ENCODE measurements at places on chromosomes 5 and 9.

- no peak for DNase-seq
These were observed 137.8 kb downstream of the CEP120 start for GRCh38 chr5:123285122-123286023.

DNA sequence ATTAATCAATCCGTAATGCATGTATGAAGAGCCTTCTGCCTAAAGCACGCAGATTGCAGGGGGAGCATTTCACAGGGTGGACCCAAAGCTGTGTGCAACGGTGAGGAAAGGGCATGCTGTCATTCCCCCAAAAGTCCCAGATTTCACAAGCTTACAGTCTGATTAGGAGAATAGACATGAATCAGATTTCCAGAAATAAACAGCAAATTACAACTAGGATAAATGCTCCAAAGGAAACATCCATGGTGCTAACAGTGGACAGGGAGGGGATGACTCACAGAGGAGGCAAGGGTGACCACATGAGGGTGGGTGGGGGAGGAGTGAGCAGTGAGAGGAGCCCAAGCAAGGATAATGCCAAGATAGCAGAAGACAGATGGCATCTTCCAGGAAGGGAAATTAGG, 258.4 kb upstream of the TAS2R1 start:
- DNase-seq: no peak

DNA sequence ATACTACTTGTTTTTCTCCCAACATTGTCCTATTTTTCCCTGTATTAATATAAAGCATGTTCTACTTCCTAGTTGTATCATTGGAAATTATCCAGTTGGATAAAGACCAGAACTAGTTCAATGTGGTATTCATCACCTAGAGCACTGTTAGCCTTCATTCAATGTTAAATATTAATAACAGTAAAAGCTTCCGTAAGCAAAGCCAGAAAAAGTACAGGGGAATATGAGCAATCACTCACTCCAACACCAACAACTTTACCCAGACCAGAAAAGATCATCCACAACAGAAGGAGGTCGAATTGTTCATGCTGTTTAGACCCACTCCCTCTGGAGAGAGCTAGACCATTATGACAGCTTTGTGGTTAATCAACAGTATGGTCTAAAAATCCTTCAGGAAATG, 728.4 kb downstream of the MAT2B start:
- no peak for DNase-seq

DNA sequence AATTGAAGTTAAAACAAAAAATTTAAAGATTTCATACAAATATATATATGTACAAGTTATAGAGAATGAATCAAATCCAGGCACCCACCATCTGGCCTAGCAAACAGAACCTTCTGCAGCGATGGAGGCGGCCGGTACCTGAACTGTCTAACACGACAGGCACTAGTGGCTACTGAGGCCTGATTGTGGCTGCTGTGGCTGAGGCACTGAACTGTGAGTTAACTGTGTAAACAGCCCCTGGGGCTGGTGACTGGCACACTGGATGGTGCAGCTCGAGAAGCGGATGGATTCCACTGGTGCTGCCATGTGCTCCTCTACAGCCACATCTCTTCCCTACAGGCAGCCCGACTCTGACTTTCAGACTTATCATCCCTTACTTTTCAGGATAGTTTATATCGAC, 82.4 kb downstream of the RAPGEF1 start:
- DNase-seq: no peak

GRCh38 chr9:93480728-93481324, 27.4 kb upstream of the FAM120AOS start:
- DNase-seq: no peak

GRCh38 chr9:128929560-128929959, 8.8 kb downstream of the PHYHD1 start:
- no peak for DNase-seq

- DNase-seq: no peak
These were observed 632.4 kb upstream of the TYRP1 start for GRCh38 chr9:12060811-12061210.

GRCh38 chr5:126015235-126016181, 407.7 kb upstream of the GRAMD2B start:
- no peak for DNase-seq

DNA sequence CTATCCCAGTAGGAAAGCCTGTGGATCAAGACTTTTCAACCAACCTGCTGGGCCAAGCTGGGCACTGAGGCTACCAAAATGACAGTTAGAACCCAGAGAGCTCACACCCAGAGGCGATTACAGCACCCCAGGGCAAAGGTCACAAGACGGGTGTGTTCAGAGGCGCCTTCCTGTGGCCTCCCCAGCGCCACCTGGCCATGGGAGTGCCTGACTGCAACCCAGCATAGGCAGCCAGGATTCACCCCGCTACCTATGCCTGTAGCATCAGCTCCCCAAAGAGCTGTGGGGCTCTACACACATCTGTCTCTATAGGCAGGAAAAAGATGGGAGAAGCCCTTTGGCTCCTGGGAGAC, 33.5 kb downstream of the PDGFRB start:
- peak; percentile 52 for DNase-seq

GRCh38 chr9:131639769-131640437, 94.6 kb downstream of the PRRT1B start:
- DNase-seq: no peak

GRCh38 chr5:65326922-65327321, 154.8 kb downstream of the ADAMTS6 start:
- no peak for DNase-seq

DNA sequence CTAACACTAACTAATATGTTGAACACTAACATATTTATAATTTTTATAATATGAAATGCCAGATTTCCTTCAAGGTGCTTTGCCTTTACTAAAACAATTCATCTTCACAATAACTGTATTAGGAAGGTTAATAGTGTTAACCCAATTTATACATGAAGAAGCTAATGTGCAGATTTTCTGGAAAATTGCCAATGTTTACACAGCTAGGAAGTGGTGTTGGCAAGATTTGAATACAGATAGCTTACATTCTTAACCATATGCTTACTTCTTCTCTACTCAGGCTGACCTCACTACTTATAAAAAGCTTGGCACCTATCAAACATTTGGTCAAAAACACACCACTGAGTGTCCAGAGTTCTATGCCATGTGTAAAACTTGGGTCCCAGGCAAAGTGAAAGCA, 445.4 kb upstream of the ITGA1 start:
- no peak for DNase-seq

- DNase-seq: no peak
These were observed 609.6 kb downstream of the TAF11L14 start for GRCh38 chr5:18243846-18244245.

- DNase-seq: no peak
These were observed 130.0 kb downstream of the LHFPL2 start for GRCh38 chr5:78518365-78519197.

- DNase-seq: peak; percentile 49
These were observed 1.1 kb upstream of the ICE1 start for GRCh38 chr5:5421149-5421960.

GRCh38 chr5:141876628-141877355, 1.4 kb downstream of the PCDH1 start:
- no peak for DNase-seq

- DNase-seq: no peak
These were observed 629.3 kb downstream of the ANXA1 start for GRCh38 chr9:73780916-73781315.

DNA sequence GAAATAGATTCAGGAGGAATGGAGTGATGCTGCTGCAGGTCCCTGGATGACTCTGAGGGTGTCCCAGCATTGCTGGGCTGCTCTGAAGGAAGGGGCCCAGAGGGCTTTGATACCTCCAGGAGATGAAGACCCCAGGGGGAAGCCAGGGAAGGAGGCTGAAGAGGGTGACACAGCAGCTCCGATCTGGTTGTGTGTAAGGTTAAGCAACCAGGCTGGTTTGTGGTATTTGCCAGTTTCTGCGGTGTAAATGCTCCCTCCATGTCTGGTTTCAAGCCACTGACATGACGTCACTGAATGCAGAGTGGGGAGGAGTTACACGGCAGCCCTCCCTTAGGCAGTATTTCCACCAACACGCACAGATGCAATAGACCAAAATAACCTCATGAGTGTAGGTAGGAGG, 40.0 kb upstream of the ORM1 start:
- DNase-seq: no peak

DNA sequence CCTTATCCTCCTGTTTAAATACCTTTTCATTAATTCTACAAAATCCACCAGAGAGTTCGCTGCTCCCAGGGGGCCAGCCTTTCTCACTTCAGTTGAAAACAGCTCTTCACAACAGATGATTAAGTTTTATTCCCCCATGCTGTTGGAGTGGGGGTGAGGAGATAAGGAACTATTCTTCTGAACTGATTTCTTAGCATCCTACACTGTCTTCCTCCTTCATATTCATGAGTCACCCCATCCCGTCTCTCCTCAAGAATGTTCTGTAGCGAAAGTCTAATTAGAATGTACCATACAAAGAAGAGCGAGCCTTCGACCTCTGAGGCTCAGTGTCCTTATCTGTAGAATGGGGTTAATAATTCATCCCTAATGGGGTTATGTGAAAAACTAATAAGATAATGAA, 138.0 kb downstream of the PIK3R1 start:
- no peak for DNase-seq

GRCh38 chr9:110069326-110070248, 138.4 kb downstream of the C9orf152 start:
- DNase-seq: no peak

DNA sequence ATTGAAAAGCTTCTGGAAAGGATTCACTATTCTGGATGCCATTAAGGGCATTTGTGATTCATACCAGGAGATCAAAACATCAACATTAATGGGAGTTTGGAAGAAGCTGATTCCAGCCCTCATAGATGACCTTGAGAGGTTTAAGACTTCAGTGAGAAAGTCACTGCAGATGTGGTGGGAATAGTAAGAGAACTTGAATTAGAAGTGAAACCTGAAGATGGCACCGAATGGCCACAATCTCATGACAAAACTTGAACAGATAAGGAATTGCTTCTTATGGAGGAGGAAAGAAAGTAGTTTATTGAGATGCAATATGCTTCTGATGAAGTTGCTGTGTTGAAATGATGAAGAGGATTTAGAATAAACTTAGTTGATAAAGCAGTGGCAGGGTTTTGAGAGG, 254.6 kb upstream of the SLC24A2 start:
- no peak for DNase-seq

DNA sequence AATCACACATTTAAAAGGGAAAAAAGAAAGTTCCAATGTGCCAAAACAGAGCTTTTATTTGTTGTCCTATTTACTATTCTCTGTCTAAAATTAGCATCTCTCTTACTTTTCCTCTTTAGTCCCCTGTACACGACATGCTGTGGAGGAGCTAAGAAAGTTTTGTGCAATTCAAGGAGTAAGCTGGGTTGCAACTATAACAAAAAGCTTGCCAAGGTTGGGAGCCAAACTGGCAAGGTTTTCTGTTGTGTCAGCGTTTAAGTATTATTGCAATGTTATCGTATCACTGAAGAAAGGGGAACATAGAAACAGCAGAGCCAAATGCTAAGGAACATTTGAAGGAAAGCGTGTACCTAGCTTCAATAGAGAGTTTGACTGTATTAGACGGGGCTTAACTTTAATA, 680.8 kb downstream of the CETN3 start:
- no peak for DNase-seq

DNA sequence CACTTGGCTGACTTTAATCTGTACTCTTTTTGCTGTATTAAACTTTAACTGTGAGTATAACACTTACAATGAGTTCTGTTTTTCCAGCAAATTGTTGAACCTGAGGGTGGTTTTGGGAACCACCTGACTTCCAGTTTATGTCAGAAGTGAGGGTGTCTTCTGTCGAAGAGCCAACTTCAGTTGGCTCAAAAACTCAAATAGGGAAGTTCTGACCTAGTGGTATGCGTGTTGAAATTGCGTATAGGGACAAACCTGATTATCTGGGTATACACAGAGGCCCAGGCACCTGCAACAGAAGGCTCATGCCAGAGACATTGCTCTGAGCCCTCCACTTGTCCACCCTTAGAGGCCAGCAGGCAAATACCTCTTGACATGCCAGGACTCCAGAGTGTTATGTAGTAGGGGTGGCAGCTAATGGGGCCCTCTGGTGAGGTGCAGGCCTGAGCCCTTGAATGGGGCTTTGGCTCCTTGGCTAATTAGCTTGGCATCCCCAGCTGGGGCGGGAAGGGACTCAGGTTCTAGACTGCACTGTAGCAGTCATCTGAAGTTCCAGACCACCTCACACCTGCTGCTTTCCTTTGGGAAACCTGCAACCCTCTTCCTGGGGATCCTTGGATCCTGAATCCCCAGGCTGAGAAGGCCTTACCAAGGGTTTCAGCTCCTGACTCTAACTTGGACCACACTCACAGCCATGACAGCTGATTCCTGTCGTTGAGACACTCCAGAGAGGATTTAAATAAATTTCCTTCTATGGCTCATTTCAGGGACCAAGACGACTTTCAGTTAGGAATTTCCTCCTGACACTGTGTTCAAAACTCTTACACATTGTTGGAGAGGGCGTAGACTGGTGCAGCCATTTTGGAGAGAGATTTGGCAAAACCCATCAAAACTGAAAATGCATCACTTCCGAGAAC, 189.6 kb downstream of the HSPA4 start:
- DNase-seq: no peak

DNA sequence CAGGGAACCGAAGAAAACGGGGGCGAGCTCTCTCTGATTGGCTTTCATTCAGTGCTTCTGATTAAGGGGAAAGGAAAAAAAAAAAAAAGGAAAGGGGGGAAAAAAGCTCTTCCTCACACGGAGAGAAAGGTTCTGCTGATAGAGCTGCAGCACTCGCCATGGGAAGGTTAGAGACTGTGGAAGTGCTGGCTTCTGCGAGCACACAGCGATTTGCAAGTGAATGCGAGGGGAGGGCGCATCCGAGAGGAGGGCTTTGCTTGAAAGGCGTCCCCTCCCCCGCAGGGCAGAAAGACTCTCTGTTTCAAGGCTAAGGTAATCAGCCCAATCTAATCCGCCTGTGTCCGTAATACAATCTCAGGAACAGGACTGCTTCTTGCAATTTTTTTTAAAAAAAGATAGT, at the start of gene CDH10:
TSS of gene CDH10 (minus strand) at position 218 of the 400 bp plus-strand sequence. CDS start 51,488 bp downstream, outside the sequence.
- DNase-seq: no peak

- no peak for DNase-seq
These were observed 336.0 kb downstream of the PDE4D start for GRCh38 chr5:59557572-59557971.

DNA sequence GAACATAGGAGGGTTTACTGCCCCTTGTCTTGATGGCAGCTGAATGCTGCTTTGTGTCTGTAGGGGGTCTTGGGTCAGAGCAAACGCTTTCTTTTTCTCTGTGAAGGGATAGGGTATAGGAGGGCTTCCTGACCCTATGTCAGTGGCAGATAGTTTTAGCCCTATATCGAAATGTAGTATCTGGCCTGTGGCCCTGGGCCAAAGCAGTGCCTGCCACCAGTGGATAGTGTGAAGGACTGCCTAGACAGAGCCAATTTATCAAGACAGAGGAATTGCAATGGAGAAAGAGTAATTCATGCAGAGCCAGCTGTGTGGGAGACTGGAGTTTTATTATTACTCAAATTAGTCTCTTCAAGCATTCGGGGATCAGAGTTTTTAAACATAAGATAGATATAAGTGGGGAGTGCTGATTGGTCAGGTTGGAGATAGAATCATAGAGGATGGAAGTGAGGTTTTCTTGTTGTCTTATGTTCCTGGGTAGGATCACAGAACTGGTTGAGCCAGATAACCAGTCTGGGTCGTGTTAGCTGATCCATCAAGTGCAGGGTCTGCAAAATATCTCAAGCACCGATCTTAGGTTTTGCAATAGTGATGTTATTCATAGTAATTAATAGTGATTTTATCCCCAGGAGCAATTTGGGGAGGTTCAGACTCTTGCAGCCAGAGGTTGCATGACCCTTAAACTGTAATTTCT, 178.5 kb downstream of the GDNF start:
- DNase-seq: no peak

GRCh38 chr9:104326912-104327311, 177.2 kb upstream of the OR13F1 start:
- DNase-seq: no peak

Data from T-helper 1 cell (primary cell).